Glutamatergic neuron (in vitro differentiated cells): ENCODE measurements at places on chromosomes 1 and 21. TPM values are rescaled to one million over a fixed set of nuclear protein-coding genes. Genes with fewer than 3 reads are reported as not detected.

FAM229A gene
- total RNA-seq: 21.8 TPM

TRIM33 gene
- 69.3 TPM for total RNA-seq

CLDN17 gene
- total RNA-seq: not detected

HHAT gene
- total RNA-seq: 2.3 TPM

CLCA4 gene
- not detected for total RNA-seq

COL11A1 gene
- 0.76 TPM for total RNA-seq

DNA sequence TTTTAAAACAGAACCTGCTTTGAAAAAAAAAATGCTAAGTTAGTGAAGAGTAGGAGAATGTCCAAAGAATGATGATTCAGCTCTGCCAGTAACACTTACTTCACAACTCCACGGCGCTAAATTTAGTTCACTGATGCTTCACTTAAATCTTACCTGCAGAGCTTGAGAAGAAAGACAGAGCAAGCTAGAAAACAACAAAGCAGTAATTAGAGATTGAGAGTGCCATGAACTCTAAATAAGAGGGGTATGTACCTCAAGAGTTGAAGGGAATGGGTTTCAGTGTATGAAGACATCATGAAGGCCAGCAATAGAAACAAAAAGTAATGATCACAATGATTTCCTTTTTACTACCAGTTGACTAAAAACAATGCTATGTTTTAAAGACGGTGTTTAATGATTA is 32.8 kb downstream of the EPRS1 start:
- DNase-seq: no peak

- DNase-seq: no peak
Observed at GRCh38 chr1:233834609-233835008, 69.9 kb upstream of the SLC35F3 start.

DNA sequence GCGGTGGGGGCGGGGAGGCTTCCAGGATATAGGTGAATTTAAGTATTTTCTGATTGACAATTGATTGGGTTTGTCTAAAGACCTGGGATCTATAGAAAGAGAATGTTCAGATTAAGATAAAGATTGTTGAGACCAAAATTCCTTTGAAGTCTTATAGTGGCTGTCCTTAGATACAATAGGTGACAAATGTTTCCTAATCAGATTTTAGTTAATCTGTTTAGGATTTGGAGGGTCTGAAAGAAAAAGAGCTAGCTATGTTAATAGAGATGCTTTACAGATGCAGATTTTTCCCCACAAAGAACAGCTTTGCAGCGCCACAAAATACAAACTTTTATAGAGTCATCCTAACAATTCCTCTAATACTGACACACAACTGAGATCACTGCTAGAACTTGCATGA is 14.6 kb upstream of the EPRS1 start:
- no peak for DNase-seq

DNA sequence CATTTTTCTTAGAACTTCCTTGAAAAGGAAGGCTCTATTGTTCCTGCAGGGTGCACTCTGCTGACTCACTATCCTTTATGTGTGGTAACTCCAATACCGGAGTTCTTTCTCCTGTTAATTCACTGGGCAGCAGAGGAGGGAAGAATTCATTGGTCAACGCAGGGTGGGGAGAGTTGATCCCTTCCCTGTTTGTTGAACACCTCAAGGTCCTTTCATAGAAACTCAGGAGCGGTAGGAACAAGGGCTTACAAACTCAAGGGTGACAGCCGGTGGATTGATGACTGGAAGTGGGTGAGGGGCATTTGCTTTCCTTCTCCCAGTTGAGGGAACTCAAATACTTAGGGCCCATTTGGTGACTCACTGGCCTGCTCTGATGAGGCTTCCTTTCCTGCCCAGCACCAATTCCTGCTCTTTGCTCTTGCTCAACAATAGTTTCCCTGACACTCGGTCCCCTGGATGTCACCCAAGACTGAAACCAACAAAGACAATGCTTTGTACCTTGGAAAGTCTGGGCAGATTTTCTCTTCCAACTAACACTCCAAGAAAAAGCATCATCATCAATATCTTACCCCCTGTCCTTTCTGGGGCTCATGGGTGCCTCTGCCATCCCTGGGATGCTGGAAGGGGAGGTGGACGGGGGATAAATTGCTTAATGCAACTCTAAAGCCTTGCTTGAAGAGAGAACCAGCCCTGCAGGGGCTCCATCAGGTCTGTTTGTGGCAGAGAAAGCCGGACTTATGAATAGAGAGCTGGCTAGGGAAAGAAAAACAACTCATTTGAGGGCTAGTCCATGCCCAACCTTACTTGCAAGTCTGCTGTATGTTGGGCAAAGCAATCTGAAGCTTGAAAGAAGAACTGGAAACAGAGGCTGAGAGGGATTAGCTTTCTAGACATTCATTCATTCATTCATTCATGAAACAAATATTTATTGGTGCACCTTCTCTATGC is 9.3 kb downstream of the SLC26A9 start:
- DNase-seq: no peak

DNA sequence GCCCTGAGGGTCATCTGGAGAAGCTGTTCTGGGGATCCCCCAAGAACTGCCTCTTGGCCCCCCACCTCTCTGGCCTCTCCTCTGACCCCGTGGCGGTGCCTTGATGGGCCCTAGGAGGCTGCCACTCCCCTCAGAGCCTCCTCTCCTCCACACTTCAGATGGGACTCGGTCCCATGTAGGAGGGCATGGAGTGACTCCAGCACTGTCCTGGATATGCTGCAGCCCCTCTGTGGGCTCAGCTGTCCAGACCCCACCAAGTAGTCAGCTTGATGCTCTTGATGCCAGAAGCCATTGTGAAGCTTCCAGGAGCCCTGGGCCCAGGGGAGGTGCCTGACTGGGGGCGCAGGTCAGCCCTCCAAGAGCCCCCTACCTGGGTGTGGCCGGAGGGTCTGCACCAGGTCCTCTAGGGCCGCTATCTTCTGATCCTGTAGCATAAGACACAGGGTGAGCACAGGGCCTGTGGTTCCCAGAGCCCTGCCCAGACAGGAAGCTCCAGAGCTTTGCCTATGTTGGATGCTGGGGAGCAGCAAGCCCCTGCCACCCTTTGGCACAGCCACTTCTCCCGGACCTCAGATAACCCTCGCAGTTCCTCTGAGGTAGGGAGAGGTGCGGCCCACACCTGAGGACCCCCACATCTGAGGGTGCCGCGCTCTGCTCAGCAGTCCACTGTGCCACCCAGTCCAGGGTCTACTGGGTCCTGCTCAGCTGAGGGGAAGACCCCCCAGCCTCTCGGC is 9.2 kb downstream of the UBXN11 start:
- DNase-seq: no peak

DNA sequence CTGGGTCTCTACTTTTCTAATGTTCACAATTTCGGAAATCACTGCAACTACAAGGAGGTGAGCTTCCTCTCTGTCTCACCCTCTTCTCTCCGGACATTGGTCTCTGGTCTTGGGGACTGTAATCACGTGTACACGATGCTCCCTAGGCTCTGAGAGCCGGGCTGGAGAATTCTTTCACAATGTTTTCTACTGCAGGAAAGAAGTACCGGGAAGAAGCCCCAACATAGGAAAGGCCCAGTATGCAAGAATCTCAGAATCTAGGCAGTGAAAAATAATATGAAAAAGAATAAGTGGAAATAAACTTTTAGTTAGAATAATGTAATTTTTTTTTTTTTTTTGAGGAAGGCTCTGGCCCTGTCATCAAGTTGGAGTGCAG is 13.5 kb upstream of the HJV start:
- DNase-seq: no peak

GRCh38 chr1:2229037-2229864 is 1.1 kb downstream of the SKI start:
- no peak for DNase-seq

DNA sequence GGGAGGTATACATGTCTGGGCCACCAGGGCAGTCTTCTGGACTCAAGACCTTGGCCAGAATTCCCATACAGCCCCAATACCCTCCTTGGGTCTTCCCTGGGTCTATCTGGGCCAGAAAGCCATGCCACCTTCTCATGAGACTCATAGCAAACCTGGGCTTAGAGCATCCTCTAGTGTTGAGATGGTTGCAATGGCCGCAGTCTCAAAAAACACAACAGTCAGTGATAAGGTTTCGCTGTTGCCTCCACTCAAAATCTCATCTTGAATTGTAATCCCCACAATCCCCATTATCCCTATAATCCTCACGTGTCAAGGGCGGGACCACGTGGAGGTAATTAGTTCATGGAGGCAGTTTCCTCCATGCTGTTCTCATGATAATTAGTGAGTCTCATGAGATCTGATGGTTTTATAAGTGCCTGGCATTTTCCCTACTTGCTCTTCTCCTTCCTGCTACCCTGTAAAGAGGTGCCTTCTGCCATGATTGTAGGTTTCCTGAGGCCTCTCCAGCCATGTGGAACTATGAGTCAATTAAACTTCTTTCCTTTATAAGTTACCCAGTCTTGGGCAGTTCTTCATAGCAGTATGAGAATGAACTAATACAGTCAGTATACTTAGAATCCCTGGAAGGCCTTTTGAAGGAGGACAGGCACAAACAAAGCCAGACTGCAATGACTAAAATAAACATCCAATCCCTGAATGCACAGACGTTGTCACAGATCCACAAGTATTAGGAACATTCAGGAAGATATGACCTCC is 77.0 kb downstream of the CTH start:
- no peak for DNase-seq

DNA sequence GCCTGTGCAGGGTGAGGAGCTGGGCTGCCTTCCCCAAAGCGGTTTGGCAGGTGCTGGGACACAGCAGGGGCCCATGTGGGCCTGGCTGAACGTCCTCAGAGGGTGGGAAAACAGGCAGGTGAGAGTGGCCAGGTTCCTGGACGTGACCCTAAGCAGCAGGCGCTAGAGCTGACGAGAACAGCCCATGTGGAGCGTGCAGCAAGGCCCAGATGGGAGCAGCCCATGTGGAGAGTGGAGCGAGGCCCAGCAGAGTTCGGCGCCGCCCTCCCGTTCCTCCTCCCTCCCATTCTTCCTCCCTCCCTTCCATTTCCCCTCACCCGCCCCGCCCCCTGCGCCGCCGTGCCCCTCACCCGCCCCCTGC is 314.4 kb upstream of the VAMP3 start:
- peak; percentile 54 for DNase-seq

- DNase-seq: no peak
Observed at GRCh38 chr21:46284733-46285132, 678 bp downstream of the MCM3AP start.

GRCh38 chr1:21099034-21099868 is 77.4 kb downstream of the EIF4G3 start:
- DNase-seq: no peak

- DNase-seq: peak; percentile 22
Observed at GRCh38 chr1:233998891-233999290, 94.4 kb downstream of the SLC35F3 start.

DNA sequence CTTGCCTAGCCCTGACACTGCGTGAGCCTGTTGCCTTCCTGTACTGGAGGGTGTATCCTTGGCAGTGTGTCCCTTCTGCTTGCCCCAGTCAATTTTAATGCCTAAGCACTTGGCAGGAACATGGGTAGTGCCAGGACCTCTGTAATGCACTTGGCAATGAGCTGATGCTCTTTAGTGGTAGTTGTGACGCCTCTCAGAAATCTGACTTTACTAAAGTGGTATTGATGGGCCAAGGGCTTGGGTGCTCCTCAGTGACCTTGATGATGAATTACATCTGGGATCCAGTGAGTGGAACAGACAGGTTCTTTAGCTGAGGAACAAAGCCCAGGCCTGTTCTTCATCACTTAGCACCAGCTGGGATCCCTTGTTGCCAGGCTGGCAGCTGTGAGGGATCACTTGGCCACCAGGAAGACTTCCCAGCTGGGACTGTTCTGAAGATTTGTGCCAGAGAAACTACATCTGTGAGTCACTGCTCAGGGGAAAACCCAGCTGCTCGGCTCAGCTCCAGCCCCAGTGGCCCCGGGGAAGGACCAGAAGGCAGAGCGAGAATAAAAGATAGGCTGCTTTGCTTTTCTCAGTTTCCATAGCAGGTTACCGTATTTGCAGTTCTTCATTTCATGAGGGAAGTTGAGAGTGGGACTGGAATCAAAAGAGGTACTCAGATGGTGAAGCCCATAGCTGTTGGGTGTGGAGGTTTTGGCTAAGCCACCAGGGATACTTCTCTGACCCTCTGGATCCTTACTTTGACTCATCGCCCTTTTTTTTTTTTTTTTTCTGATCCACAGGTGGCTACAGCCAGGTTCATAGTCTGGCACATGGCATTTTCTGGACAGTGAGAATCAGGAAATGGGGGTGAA is 28.5 kb upstream of the KCNA2 start:
- no peak for DNase-seq

DNA sequence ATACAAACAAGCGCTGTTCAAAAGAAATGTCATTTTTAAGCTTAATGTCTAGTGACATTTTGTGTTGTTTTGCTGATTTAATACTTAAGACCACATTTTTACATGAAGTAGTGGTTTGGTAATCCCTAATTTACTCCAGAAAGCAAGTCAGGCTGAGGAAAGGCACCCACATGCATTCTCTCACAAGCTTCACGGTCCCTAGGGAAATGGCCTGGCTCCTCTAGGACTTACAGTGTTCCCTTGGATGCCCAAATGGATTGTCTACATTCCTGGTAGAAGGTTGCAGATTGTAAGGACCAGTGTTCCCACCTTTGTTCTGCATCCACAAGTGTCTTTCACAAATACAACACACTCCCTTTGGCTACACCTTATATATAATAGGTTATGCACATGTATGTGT is 9.5 kb downstream of the GPSM2 start:
- DNase-seq: no peak
